ENCODE measurements at places on chromosomes 7 and 10. TPM values are rescaled to one million over a fixed set of nuclear protein-coding genes. Genes with fewer than 3 reads are reported as not detected.

DNA sequence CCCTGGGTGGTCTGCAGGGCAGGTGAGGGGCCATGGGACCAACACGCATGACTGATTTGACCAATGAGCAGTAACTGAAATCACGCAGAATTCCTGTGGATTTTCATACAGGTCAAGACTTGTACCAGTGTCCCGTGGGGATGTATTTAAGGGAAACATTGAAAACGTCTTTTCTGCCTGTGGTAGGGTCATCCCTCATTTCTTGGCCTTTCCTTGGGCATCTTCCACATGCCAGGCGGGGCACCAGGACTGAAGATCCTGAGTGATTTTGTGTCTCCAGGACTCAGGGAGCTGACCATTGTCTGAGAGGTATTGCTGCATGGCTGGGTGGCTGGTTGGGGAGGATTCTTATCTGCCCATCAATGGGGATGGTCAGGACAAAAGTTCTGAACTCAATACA, 289.0 kb downstream of the GLRX3 start:
- DNase-seq: no peak

DNA sequence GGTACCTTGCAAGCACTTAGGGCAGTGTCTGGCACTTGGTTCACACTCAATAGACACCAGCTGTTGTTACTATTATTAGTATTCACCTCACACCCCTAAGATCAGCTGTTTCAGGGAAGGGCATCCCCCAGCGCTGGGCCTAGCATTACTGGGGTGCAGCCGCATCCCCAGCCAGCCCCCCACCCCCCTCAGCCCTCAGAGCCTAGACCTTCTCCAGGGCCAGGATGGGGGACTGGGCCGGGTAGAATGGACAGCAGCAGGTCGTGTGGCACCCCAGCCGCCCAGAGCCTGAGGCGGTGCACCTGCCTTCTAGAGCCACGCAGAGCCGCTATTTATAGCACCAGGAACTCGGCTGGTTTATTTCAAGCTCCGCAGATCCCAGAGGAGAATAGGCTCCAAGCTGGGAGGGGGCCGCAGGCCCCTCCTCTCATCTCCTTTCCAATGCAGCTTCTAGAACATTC, 60.5 kb downstream of the GTF2IRD1 start:
- no peak for DNase-seq

DNA sequence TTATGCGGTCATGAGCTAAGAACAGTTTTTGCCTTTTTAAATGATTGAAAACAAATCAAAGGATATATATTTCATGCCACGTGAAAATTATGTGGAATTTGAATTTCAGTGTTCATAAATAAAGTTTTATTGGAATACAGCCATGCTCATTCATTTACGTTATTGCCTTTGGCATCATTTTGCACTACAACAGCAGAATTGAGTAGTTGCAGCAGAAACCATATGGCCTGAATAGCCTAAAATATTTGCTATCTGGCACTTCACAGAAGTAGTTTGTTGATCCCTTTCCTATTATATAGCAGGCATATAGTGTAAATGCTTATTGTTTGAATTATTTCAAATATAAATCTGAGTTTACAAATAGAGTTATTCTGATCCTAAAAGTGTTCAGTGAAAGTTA, 59.7 kb downstream of the AUTS2 start:
- DNase-seq: no peak

GRCh38 chr7:157250605-157251228, 86.1 kb upstream of the DNAJB6 start:
- DNase-seq: no peak

DNA sequence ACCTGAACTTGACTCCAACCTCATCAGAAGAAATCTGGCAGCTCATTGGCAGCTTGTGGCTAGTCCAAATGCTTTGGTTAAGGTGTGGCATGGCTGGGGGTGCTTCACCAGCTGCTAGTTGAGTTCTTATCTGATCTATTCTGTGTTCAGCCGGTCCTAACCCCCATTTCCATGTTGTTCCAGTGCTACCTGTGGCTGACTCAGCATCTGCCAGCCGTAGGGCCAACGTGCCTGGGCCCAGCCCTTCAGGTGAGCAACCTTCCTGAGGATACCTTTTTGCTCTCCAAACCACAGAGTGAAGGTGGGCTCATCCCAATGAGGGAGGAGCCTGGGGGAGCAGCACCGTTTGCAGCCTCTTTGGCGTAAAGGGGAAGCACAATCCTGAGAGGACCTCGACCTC, 46.8 kb upstream of the C10orf120 start:
- DNase-seq: no peak

GRCh38 chr10:132909491-132910071, 32.8 kb downstream of the CFAP46 start:
- DNase-seq: no peak

CCL24 gene
- total RNA-seq: not detected
